ENCODE measurements at places on chromosomes 4 and X.

- DNase-seq, result no peak
Measured at GRCh38 chrX:40074080-40074958, 23.4 kb downstream of the BCOR start.

- no peak for DNase-seq
Measured at GRCh38 chr4:182394181-182394580, 151.0 kb downstream of the TENM3 start.

- peak; percentile 4 for DNase-seq
Measured at GRCh38 chrX:44945736-44946135, 72.7 kb downstream of the KDM6A start.

GRCh38 chrX:85569096-85569495 is 189.6 kb upstream of the POF1B start:
- DNase-seq, result no peak

GRCh38 chr4:153220682-153221395 is 16.6 kb downstream of the TRIM2 start:
- DNase-seq, result no peak

GRCh38 chr4:5955201-5955821 is 62.4 kb upstream of the CRMP1 start:
- DNase-seq, result no peak

DNA sequence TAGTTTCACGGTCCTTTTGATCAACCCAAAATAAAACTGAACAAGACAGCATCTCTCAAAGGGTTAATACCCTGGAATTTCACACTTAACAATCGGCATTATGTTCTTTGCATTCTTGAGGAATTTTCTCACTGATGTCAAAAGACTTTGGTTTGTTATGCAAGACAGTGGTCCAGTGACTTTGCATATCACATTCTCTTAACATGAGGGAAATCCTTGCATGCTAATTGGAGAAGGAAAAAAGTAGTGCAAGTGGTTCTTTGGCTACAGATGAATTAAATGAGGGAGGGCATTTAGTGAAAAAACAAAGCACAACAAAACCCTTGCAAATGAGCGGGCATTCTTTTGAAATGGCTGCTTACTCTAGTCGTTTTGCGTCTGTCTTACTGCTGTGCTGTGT is 105.1 kb upstream of the LIMCH1 start:
- DNase-seq, result no peak

- no peak for DNase-seq
Measured at GRCh38 chr4:8121292-8122015, 37.2 kb downstream of the ABLIM2 start.

DNA sequence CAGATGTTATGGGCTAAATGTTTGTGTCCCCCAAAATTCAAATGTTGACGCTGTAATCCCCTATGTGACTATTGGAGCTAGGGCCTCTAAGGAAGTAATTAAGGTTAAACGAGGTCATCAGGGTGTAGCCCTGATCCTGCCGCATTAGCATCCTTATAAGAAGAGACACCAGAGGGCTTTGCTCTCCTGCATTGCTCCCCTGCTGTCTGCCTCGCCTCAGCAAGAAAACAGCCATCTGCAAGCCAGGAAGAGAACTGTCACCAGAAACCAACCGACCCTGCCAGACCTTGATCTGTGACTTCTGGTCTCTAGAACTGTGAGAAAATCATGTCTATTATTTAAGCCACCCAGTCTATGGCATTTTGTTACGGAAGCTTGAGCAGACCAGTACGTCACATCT is 331.9 kb downstream of the DCTD start:
- no peak for DNase-seq

DNA sequence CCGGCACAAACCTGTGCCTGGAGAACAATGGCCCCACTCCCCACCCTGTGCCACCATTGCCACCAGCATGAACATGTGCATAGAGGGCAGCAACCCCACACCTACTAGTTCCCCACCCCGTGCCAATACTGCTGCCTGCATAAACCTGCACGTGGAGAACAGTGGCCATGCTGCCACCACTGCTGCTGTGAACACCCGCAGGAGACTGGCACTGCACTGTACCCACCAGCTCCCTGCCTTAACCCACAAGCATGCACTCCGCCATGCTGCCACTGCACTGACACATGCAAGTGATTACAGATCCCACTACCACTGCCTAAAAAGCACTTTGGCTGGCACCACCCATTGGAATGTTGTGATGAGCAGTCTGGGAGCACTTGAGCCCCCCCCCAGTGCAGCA is 77.3 kb downstream of the NAA11 start:
- DNase-seq, result no peak

GRCh38 chr4:182177166-182177565 is 66.0 kb upstream of the TENM3 start:
- no peak for DNase-seq
